ENCODE measurements at places on chromosomes 5 and 9.

DNA sequence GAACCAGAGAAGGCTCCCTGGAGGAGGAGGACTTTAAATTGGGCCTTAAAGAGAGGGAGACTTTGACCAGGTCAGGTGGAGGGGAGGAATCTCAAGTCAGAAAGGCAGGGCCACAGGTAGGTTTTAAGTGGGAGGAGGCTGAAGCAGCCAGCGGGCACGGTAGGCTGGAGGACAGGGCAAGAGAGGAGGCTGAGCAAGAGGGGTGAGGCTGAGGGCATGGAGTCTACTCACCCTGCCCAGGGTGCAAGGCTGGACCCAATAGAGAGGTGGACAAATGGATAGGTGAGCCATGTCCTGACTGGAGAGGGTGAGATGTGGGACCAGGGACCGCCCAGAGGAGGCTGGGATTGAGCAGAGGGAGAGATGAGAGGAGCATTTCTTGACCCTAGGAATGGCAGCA lies 25.6 kb upstream of the TRIM14 start:
- DNase-seq, result no peak

- no peak for DNase-seq
Observed at GRCh38 chr5:146586752-146587151, 70.8 kb upstream of the GPR151 start.

DNA sequence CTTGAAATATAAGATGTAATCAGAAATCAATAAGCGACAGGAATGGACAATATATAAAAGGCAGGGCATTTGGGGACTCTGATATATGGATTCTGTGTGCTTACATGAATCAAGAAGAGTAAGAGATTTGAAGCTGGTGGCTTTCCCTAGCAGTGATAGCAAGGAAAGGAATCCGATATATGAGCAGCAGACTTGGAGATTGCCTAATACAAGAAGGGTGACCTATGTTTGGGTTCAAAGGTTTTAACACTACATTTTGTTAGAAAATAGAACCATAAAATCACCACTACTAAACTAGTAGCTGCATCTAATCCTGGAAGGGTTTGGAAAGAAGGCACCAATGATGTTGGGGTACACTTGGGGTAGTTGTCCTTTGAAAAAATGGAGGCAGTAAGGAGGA lies 2.4 kb upstream of the OR1L3 start:
- DNase-seq, result no peak

- no peak for DNase-seq
Observed at GRCh38 chr9:472479-473075, 257.9 kb downstream of the DOCK8 start.

- DNase-seq, result no peak
Observed at GRCh38 chr5:168651648-168652047, 72.5 kb upstream of the PANK3 start.

DNA sequence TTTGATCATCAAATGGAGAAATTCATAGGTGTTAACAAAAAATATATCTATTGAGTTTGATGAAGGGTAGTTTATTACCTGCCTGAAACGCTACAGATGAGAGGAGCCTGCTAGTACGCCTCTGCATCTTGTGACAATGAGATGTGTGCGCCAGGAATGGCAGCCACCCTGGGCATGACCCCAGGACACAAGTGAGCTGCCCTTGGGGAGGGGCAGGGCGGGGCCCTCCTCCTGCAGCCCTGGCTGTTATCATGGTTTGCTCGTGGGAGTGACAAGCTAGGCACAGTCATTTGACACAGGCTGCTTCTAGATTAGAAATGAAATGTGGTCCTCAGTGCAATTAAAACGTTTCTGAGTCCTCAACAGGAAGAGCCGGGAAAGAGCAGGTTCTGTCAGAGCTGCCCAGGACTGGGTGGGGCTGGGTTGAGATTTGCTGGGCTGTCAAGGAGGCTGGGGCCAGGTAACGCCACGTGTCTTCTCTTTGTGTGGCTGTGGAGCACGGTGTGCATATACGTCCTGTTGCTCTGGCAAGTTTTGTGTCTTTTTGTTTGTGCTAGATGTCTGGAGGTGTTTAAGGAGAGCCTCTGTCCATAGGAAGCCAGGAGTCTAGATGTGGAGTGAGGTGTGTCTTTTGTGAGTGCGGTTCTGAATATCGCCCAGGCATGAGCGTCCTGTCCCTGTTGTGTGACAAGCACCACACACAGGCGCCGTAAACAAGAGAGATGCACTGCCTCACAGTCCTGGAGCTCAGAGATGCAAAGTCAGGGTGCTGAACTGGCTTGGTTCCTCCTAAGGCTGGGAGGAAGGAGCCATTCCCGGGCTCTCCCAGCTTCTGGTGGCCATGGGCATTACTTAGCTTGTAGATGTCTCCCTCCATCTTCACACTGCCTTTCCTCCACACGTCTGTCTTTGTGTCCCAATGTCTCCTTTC lies 129.0 kb upstream of the IRX4 start:
- DNase-seq, result no peak

GRCh38 chr5:137265457-137265856 lies 233.7 kb downstream of the SPOCK1 start:
- no peak for DNase-seq

GRCh38 chr5:134772461-134773125 lies 14.0 kb downstream of the DDX46 start:
- DNase-seq, result no peak

GRCh38 chr5:71475788-71476384 lies 20.4 kb downstream of the BDP1 start:
- DNase-seq, result no peak

- no peak for DNase-seq
Observed at GRCh38 chr9:93712896-93713295, 136.5 kb downstream of the PHF2 start.

DNA sequence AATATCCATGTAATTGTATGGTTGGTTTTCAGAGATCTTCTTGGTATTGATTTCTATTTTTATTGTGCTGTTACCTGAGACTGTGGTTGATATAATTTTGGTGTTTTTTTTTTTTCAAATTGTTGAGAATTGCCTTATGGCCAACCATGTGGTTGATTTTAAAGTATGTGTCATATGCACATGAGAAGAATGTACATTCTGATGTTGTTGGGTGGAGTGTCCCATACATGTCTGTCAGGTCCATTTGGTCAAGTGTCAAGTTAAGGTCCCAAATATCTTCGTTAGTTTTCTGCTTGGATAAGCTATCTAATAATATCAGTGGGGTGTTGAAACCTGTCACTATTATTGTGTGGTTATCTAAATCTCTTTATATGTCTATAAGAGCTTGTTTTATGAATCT lies 160.0 kb upstream of the ITGA1 start:
- DNase-seq, result no peak
